Tibial nerve (tissue), 4 donors: ENCODE measurements at places on chromosomes 16 and 17. TPM values are rescaled to one million over a fixed set of nuclear protein-coding genes. Genes with fewer than 3 reads are reported as not detected.

The TSPAN10 gene
- 0.22 TPM for total RNA-seq

The ALDH3A1 gene
- total RNA-seq = 1.7 TPM

The CTRB1 gene
- 1.0 TPM for total RNA-seq

The CCL16 gene
- not detected for total RNA-seq

The KRT28 gene
- total RNA-seq = not detected

The CDH1 gene
- total RNA-seq = 32.9 TPM

The GALR2 gene
- total RNA-seq = not detected

- DNase-seq = no peak
These were observed 150.6 kb downstream of the MSI2 start for GRCh38 chr17:57406981-57407286.

GRCh38 chr16:84568066-84568465 lies 49.8 kb downstream of the COTL1 start:
- no peak for DNase-seq

DNA sequence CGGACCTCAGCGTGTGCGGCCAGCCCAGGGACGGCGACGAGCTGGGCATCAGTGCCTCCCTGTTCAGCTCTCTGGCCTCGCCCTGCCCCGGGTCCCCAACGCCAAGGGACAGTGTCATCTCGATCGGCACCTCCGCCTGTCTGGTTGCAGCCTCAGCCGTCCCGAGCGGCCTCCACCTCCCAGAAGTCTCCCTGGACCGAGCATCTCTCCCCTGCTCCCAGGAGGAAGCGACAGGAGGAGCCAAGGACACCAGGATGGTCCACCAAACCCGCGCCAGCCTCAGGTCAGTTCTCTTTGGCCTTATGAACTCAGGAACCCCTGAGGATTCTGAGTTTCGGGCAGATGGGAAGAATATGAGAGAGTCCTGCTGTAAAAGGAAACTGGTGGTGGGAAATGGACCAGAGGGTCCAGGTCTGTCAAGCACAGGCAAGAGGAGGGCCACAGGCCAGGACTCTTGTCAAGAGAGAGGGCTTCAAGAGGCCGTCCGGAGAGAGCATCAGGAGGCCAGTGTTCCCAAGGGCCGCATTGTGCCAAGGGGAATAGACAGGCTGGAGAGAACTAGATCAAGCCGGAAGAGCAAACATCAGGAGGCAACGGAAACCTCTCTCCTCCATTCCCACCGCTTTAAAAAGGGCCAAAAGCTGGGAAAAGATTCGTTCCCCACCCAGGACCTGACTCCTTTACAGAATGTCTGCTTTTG lies 825 bp downstream of the HASPIN start:
- no peak for DNase-seq

DNA sequence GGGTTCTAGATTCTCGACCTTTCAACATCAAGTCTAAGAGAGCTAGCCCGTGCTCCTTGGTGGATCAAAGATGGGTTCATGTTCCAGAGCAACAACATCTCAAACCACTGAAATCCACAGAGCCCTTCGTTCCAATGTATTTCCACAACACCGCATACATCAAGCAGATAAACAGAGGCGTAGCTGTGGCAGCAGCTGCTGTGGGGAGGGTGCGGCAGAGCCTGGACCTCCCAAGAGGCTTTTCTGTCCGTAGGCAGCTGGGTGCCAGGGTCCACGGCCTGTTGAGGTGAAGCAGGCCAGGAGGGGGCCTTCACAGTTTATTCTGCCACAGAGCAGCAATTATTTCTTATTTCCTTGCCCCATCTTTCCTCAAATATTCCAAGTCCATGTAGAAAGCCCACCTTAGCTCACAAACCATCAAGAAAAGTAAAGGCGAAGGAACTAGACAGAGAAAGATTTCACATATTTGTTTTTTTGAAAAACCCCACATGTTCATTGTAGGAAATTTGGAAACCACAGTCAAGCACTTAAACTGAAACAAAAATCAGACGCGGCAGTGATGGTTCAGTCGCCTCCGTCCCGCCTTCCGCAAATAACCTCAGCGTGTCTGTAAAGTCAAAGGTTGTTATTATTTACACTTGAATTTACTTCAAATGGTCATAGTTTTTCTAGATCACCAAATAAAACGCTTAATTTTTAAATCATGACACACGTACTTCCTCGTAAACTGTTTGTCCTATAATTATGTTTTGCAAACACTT lies 144.6 kb upstream of the FOXF1 start:
- no peak for DNase-seq

- DNase-seq = no peak
These were observed 35.4 kb downstream of the CDRT15 start for GRCh38 chr17:14201021-14201987.

DNA sequence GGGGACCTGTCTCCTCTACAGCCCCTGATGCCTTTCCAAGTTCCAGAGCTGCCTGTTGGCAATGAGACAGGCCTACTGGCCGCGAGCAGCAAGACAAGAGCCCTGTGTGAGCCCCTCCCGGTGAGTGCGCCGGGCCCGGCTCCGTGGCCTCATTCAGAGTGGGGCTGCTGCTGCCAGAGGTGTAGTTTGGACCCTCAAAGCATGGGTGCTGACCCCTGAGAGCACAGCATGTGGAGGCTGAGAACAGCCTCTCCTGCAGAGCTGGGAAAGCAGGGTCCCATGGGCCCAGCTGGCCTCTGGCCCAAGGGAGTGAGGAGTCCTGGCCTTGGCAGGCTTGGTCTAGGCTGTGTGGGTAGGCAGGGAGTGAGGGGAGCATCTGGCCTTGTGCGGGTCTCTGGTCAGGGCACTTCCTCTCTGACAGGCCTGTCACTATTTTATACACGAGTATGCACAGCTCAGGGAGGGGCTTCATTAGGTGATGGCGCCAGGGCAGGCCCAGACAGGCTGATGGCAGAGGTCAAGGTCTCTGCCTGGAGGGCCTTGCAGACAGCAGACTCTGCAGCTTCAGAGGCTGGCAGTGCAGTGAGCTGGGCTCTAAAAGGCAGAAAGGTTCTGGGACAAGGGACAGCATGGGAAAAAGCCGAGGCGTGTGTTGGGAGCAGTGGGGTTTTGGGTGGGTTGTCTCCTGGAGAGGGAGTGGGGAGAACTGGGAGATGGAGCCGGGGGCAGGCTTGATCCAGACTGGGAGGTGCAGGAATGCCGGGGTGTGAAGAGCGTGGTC lies 43.4 kb downstream of the ADCY7 start:
- DNase-seq = no peak

- no peak for DNase-seq
These were observed 117.9 kb upstream of the TNRC6C start for GRCh38 chr17:77840513-77841165.

GRCh38 chr17:59373882-59374495 lies 42.5 kb downstream of the YPEL2 start:
- DNase-seq = peak; percentile 83

- no peak for DNase-seq
These were observed 22.6 kb downstream of the LGALS3BP start for GRCh38 chr17:78957128-78957527.

GRCh38 chr17:45234641-45235415 lies 13.1 kb downstream of the FMNL1 start:
- no peak for DNase-seq

DNA sequence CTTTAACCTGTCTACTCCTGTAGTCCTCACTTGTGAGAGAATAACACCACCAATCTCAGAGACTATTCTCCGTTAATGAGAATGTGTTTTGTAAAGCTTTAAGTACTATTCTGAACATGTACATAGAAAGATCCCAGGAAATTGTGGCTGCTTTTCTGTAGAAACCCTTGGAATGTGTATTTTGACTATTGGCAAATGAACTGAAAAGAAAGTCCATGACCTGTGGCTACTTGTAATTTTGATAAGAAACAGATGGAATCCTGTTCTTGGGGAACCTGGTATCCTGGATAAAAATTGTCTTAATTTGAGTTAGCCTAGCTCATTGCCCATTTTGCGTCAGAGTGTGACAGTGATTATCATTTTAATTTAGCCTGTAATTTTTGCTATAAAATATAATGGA lies 9.1 kb downstream of the CTCF start:
- DNase-seq = no peak

GRCh38 chr16:55331648-55332185 lies 7.7 kb downstream of the IRX6 start:
- DNase-seq = no peak

DNA sequence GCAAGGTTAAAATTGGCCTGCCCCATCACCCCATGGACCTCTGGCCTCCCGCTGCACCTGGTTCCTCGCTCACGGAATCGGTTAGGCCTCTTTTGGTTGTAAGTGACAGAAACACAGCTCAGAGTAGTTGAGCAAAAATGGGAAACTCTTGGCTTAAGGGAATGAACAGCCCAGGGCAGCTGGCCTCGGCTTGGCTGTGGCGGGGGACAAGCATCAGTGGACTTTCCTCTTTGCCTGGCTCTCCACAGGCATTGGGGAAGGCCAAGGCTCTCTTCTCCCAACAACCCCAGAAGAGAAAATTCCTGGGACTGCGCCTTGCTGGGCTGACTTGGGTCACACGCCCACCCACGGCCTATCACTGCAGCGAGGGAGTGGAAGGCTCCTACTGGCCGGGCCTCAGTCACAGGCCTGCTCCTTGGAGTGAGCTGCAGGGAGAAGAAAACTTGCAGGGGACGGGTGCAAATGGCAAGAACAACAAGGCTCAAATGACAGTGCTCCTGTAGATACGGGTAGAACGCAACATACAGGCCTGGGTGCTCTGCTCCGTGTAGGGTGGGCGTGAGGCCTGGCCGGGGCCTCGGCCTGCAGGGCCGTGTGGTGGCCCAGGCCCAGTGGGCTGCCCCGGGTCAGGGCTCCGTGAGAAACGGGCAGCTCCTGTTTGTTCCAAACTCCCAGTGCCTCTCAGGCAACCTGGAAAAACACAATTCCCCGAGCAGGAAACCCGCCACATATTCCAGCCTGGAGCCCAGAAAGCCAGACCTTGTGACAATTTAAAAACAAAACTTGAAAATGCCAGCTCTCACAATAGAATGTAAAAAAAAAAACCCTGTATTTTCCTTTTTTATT lies 25.0 kb upstream of the ATP2A3 start:
- DNase-seq = no peak

- DNase-seq = peak; percentile 65
These were observed 94.2 kb downstream of the NTN1 start for GRCh38 chr17:9115214-9116191.

DNA sequence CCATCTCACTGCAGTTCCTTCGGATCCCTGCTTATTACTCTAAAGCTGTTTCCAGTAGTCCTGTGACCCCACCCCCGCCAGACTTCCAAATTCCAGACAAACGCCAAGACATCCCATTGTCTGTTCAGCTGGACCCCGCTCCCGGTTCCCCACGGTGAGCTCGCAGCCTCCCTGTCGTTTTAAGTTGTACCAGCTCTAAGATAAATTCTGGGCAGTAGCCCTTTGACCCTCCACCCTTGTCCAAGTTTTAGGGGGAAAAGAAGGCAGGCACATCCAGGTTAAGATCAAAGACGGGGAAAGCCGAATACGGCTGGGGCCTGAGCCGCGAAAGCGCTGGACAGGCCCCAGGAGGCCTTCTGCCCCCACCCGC lies 589 bp downstream of the ARL6IP1 start:
- no peak for DNase-seq

GRCh38 chr17:50148226-50149090 lies 2.0 kb downstream of the PPP1R9B start:
- DNase-seq = no peak
